DMS79 (cell line): ENCODE measurements at places on chromosomes 7 and 10.
A peak's percentile ranks its signal among the peaks of the same experiment; 100 is the strongest.

DNA sequence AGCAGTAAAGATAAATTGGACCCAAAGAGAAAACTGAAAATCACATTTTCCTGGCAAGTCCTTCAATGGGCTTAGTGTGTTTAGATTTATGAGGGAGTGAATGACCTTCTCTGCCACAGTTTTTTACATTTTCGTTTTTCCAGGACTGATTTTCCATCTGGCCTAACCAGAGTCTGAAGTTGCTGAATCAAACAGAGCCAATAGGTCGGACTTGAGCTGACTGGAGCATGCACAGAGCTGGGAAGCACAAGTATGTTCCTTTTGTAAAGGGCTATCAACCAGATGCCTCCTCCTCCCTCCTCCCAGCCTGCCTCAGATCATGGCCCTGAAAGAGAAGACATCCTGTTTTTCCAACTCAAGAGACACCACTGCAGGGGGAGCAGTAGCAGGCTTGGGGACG, 126.0 kb upstream of the ANKRD1 start:
- DNase-seq, result no peak

DNA sequence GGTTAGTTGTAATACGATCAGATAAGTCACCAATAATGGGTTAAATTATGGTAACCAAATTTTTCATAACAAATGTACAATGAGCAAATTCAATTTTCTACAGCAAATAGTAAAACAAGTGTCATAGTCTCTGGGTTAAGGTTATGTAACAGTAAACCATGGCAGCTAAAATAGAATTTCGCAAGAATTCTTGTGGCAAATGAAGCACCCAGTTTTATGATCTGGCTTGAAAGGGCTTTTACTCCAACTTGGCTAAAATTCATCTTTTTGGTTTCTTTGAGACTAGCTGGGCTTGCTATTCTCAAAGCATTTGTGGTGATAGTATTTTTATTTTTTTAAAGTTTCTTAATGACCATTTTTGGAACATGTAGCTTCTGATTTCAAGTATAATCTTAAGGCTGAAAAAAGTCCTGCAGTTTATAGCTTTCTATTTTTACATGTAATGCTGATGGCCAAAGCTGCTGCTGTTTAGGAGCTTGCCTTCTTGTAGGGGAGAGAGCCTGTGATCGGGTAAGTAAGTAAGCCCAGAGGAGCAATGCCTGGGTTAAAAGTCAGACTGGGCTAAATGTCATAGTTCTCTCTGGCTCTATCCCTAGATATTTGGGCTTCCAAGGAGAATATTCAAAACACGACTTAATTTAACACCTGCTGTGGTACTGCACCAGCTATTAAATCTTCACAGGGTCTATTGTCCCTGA, 55.5 kb upstream of the SYPL1 start:
- no peak for DNase-seq

DNA sequence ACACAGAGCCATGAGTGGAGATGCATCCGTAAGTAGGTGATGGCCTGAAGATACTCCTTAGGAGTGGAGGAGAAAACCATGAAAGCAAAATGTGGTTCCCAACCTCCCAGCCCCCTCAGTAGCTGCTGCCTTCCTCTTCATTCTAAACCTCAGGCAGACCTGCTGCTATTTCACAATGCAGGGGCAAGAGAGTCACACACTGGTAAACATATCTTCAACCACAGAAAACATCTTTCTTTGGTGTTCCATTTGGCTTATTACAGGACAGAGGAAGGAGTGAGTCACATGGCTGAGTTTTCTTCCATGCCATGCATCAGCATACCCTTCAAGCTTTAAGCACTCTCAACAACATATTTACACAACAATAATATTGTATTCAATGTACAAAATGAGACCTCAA, 342.1 kb downstream of the BMPER start:
- DNase-seq, result no peak

- DNase-seq, result no peak
These were observed 73.3 kb downstream of the CHST15 start for GRCh38 chr10:124019886-124020797.

- DNase-seq, result no peak
These were observed 400.6 kb upstream of the VSTM2A start for GRCh38 chr7:54141576-54141975.

DNA sequence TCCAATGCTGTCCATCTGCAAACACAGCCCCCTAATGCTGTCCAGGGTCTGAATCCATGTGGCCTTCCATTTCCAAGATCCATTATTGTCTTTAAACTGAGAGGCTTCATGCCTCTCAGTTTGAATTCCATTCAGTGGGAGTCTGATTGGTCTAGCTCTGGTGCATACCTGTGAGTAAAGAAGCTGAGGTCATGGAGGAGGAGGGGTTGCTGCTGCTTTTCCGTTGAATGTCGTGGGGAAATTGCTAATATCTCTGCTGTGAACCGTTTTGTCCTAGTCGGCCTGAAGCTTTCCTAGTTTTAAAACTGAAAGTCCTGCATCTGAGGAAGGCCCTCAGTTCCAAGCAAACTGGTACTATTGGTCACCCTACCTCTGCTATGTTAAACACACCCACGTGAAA, 17.7 kb downstream of the SH2D4B start:
- DNase-seq, result no peak

- peak; percentile 92 for DNase-seq
These were observed at the start of the genes PLOD3 and ZNHIT1 for GRCh38 chr7:101217388-101218235. Gene PLOD3, minus strand, starts transcription at chr7:101217581. Its CDS starts 307 bp downstream, at chr7:101217274. Gene ZNHIT1, plus strand, starts transcription at chr7:101218165. Its CDS starts 31 bp downstream, at chr7:101218196.

GRCh38 chr10:9285690-9286089, 1231.2 kb downstream of the GATA3 start:
- no peak for DNase-seq

GRCh38 chr10:3783316-3783681, 1.7 kb downstream of the KLF6 start:
- no peak for DNase-seq

GRCh38 chr7:134788191-134788590, 8.8 kb downstream of the CALD1 start:
- DNase-seq, result no peak
